Stimulated activated CD4-positive, alpha-beta T cell treated with anti-CD3 and anti-CD28 coated beads, Interleukin-1b, Interleukin-23, amount 100 ng/mL, for 48 hours (primary cell): ENCODE measurements at places on chromosomes 6 and 20.
A peak's percentile ranks its signal among the peaks of the same experiment; 100 is the strongest.

DNA sequence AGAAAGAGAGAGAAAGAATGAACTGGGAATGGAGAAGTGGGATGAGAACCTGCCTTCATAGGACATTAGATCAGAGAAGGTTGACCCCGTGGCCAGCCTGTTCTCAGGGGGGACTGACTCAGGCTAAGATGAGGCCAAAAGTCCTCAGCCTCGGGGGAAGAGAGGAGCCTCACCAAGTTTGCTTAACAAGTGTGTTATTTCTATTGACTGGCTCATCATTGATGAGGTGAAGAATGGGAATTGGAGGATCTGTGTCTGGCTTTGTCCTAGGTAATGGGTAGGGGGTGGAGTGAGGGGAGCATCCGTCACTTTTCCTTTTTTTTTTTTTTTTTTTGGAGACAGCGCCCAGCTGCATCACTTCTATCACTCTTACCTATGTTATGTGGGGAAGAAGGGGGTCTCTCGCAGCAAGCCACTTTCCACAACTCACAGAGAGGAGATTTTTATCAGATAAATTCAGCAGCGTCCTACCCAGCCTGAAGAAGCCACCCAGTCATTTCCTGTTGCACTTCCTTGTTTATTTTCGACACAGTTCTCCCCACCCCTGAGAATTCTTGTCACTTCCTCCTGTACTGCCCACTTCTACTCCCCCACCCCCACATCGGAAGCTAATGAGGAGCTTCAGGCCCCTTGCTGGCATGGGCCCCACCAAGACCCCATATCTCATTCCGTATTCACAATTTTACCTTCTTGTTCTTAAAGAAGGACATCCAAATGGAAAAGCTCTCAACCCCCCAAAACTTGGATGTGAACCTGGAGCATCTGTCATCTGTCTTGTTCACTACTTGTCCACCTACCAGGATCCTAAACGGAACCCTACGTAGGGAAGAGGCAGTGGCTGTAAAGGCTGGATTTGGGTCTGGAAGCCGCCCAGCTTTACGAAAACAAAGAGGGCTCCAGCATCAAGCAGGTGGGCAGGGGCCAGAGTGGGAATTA, 2.8 kb upstream of the RNASET2 start:
- no peak for DNase-seq

GRCh38 chr6:169752074-169752623, 727 bp downstream of the ERMARD start:
- no peak for DNase-seq

DNA sequence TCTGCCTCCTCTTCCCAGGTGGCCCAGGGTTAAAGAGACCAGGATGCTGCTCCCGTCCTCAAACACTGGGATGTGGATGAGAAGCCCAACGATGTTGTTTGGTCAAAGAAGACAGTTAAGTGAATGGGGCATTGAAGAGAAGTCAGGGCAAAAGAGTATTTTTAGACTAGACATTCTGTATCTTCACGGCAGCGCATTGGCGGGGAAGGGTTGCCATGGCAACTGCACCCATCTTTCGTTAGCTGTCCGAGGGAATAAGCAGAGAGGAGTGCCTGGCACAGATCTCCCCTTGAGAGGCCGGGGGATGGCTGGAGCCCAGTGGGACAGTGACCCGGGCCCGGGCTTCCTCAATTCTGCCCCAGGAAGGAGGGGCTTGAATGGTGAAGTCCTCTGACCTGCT, 56.4 kb upstream of the GPR31 start:
- DNase-seq: no peak

DNA sequence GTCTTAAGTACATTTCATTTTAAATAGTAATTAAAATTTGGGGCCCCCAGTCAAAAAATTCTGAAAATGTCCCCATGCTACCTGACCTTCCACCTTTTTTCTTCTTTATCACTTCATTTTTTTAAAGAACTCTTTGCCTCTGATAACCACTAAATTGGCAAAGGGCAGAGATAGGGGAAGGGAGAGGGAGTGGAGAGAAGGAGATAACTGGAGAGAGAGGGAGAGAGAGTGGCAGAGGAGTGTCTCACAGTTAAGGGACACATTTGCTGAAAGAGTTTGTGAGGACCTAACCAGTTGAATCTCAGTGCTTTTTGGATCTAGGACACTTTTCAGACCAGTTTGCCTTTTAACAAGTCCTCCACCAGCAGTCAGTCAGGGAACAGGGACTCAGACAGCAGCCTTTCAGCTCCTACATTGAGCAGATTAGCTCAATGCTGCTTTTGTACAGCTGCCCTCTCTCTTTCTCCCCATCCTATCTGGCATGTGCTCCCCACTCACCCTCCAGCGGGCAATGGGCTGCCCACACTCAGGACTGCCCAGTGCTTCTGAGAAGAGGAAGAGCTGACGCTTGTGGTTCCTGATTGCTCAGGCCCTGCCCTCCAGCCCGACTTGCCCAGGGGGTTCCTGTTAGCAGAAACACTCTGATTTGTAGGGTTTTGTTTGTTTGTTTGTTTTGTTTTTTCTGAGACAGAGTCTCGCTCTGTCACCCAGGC, 14.4 kb downstream of the ARMC2 start:
- no peak for DNase-seq

DNA sequence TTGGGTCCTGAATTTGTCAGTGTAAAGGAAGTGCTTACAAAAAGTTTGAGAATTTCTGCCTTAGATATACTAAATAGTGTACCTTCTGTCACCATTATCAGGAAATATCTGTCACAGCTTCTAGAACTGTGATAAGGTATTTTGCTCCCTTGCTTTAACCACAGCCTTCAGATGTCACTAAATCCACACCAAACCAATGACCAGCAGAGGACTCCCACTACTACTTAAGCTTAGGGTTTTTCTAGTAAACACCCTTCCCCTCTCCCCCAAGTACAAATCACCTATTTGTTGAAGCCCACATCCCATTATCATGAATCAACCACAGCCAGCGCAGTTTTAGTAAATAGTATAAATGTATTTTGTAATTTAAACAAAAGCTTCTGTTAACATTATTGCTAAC, 8.6 kb upstream of the JPH2 start:
- DNase-seq: no peak

GRCh38 chr6:36968266-36968977, 13.9 kb downstream of the PI16 start:
- no peak for DNase-seq

GRCh38 chr6:18293076-18293904, 29.0 kb upstream of the DEK start:
- no peak for DNase-seq

DNA sequence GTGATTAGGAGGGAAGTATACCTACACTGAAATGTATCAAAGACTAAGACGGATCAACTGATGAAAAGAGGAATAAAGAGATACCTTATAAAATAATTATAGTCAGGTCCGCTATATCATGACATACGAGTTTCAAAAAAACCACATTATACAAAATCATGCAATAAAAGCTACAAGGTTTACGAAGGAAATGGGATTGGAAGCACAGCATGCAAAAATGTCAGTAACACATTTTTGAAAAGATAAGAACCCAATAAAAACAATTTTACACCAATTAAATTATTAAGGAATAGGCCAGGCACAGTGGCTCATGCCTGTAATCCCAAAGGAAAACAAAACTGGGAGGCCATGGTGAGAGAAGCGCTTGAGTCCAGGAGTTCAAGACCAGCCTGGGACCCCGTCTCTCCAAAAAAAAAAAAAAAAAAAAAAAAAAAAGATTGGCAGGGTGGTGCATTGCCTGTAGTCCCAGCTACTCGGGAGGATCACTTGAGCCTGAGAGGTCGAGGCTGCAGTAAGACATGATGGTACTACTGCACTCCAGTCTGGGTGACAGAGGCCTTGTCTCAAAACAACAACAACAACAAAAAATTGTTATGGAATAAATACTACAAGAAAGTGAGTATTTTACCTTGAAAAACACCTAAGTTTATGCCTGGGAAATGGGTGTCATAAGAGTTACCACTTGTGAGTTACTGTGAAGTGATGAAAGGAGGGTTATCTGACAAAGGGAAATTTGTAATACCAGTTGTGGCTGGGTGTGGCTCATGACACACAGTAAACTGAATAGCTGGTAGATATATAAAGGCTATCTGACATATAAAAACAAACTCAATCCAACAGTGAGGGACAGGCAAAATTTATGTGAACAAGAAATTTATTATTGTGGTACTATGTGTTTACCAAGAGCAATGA, 45.2 kb downstream of the RANBP9 start:
- no peak for DNase-seq

DNA sequence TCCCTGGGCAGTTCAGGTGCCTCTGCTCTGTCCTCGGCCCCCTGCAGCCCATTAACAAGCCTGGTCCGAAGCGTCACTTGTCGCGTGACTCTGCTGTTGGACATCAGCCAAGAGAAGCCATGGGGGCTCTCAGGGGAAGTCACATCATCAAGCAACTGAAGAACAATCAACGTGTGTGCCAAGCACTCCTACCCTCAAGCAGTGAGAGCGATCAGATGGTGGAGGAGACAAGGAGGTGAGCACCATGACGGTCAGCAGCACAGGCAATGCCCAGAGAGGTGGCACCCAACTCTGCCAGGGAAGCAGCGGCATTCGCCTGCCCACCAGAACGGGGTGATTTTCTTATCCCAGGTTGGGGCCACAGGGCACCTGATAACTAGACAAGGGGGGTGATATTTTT, 132.7 kb downstream of the AGPAT4 start:
- no peak for DNase-seq

GRCh38 chr6:147528511-147529145, 20.1 kb downstream of the SAMD5 start:
- no peak for DNase-seq

GRCh38 chr6:161171207-161171606, 102.7 kb downstream of the AGPAT4 start:
- no peak for DNase-seq

- no peak for DNase-seq
Observed at GRCh38 chr6:84332139-84333034, 104.9 kb upstream of the CEP162 start.

DNA sequence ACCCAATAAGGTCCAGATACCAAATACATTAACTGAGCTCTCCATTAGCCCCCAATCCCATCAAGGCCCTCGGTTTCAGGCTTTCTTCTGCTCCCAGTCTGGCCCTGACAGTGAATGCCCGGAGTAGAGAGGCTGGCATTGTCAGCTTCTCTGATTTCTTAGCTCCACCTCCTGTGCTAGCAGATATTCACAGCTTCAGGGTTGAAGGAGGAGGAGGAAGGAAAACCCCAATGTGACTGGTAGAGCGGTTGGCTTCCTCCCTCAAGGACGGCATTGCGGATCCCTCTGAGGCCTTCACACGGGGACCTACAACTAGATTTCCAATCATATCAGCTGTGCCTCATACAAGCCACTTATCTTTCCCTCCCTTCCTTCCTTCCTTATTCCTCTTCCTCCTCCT, 164.1 kb upstream of the SYNDIG1 start:
- DNase-seq: no peak

- DNase-seq: no peak
Observed at GRCh38 chr20:50885068-50885467, 46.2 kb downstream of the ADNP start.

- DNase-seq: no peak
Observed at GRCh38 chr20:60354024-60354580, 395.9 kb downstream of the CDH26 start.

GRCh38 chr20:18265441-18265840, 22.9 kb upstream of the ZNF133 start:
- no peak for DNase-seq

DNA sequence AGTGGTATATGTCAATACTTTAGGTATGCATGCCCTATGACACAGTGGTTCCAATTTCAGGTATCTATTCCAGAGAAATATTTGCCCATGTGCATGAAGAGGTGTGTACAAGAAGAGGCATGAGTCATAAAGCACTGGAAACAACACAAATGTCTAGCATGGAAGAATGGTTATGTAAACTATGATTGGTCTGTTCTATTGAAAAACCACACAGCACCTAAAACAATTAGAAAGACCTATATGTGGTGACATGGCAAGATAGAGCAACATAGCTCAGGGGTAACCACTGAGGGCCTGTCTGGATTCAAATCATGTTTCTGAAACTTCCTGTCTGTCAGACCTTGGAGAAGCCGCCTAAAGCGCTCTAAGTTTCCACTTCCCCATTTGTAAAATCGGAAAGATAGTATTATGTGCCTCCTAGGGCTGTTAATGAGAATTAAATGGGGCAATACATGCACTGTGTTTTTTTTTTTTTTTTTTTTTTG, 76.0 kb upstream of the SHLD1 start:
- DNase-seq: peak; percentile 38

DNA sequence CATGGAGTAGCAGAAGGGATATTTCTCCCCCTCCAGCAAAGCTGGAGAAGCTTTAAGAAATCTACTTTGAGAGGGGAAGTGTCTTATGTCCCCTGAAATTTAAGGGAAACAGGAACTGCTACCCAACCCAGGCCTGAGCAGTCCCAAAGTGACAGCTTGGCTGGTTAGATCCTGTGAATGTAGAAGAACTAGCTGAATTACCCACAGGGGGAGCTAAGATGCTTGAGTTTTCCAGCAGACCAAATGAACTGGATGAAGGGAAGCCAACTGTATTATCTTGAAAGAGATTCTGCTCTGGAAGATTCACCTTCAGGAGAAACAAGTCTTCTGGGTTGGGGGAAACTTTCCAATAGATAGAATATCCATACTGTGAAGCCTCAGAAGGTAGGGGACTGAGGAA, 303.3 kb upstream of the MMS22L start:
- no peak for DNase-seq

GRCh38 chr20:36851490-36851889, 24.4 kb upstream of the TLDC2 start:
- DNase-seq: no peak

DNA sequence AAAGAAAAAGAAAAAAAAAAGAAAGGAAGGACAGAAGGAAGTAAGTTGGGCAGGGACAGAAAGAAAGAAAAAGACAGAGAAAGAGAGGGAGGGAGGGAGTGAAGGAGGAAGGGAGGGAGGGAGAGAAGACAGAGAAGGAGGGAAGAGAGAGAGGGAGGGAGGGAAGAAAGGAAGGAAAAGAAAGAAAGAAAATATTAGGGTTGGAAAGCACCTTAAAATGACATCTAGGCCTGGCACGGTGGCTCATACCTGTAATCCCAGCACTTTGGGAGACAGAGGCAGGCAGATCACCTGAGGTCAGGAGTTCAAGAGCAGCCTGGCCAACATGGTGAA, 33.2 kb downstream of the FASTKD5 start:
- DNase-seq: no peak

DNA sequence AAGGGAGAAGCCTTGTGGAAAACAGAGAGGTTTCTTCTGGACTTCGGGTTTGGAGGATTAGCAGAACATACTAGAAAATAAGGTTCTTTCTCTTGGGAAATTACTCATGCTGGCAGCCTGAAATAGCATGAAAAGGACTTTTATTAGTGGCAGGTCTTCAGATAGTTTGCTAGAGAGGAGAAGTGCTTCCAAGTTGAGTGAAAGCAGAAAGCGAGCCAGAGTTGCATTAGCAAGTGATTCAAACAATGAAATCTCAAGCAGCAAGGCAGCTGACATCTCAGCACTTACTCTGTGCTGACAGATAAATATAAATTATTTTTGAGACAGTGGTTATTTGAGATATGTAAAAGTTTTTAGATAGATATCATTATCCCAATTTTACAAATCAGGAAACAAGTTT, 91.9 kb downstream of the PLCB4 start:
- DNase-seq: no peak

DNA sequence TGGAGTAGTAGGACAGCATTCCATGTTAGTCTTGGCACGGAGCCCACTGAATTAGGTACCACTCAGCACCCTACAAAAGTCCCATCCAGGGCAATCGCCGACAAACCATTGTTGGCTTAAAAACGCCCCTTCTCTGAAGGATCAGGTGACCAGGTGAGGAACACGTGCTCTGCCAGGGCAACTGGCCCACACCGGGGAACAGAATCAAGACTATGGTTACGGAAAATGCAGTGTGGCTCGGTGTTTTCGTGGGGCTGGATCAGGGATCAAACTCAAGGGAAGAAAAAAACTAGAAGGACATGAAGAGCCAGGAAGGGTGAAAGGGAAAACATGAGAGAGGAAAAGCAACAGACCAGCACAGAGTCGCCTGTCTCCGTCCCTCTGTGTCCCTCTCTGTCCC, 177.8 kb upstream of the ARID1B start:
- no peak for DNase-seq
